ENCODE measurements at places on chromosomes 6 and 20.

- no peak for DNase-seq
These were observed 207.5 kb downstream of the ASCC3 start for GRCh38 chr6:100673641-100674040.

- DNase-seq = no peak
These were observed 120.8 kb downstream of the ISM1 start for GRCh38 chr20:13341737-13342393.

- no peak for DNase-seq
These were observed 17.1 kb downstream of the RPRD1B start for GRCh38 chr20:38050686-38051085.

GRCh38 chr6:71080826-71081225 lies 124.0 kb upstream of the B3GAT2 start:
- DNase-seq = peak; percentile 49

- no peak for DNase-seq
These were observed 66.6 kb downstream of the BMP7 start for GRCh38 chr20:57199656-57200405.

- no peak for DNase-seq
These were observed 25.1 kb upstream of the HSF2 start for GRCh38 chr6:122374307-122374706.

DNA sequence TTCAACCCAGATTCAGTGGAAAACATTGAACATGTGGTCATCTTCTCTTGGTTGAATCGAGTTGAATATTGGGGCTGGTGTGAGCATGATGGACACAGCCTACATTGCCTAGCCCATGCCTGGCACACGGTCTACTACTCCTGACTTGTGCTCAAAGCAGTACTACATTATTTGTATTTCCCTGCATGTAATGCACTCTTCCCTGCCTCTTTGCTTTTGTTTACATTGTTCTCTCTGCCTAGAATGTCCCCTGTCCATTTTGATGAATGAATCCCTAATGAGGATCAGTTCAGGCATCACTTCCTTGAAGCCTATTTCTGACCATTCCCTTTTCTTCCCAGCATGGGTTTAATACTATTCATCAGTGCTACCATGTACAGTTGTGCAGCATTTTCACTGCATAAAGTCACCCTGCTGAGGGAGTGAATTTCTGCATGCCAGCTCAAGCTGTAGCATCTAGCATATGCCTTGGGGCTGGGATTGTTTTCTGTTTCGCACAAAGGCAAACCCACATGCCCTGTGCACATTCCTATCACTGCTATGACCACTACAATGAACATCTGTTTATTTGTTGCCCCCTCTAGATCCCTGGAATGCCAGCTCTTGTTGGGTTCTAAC lies 75.3 kb upstream of the CCN6 start:
- peak; percentile 64 for DNase-seq

DNA sequence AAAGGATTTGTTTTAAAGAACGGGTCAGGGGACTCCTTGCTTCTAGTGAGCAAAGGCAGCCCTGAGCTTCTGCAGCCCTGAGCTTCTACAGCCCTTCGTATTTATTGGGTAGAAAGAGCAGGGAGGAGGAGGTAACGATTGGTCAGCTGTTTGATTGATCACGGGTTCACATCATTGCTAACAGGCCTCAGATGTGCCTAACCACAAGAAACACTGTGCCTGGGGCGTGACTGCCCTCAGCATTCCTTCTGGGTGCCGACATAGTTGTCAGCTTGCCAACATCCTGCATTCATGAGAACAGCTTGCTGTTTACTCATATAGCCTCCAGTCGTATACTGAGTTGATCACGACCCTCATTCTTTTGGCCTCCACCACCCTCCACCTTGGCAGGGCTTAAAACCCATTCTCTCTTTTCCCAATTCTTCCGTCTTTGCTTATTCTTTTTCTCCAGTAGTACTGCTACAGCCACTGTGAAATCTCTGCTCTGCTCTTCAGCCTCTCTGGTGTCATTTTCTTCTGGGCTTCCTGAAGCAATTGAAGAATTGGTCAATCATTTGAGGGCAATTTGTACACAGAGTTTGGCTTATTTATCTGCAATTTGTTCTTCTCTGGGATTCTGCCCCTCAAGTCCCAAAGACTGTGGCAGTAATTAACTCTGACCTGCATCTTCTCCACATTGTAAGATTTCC lies 25.4 kb upstream of the NOP56 start:
- DNase-seq = peak; percentile 75

- peak; percentile 27 for DNase-seq
These were observed 954 bp downstream of the HSD17B8 start for GRCh38 chr6:33205191-33206026.
